ENCODE measurements at places on chromosomes 16 and 17.
A peak's percentile ranks its signal among the peaks of the same experiment; 100 is the strongest.

DNA sequence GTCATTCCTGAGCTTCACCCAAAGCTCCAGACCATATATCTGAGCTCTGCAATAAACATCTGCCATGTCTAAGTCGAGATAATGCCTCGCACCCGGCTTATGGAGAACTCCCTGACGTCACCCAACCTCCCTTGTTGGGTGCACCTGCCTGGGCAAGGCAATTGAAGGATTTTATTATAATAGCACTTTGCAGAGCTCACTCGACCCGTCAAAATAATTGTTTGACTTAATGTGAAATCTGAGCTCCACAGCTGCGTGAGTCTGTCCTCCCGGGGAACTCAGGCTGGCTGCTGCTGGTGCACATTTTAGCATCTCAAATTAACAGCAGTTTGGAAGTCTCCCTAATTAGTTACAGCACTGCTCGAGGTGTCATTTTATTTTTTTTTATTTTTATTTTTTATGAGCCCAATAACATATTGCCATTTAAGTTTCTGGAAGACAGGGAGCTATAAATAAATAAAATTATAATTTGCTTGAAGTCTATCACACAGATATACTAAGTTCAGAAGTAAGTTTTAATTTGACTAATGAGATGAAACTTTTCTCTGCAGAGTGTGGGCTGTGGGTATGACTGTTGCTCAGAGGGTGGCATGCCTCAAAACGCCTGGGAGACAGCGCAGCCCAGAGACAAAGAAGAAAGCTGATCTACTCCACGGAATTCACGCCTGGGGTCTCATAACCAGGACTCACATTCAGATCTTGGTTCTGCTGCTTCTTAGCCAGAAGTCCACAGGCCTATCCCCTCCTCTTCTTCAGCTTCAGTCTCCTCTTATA lies 401.4 kb upstream of the C16orf82 start:
- no peak for DNase-seq

- DNase-seq: no peak
These were observed 2.8 kb downstream of the RASD1 start for GRCh38 chr17:17493249-17493985.

GRCh38 chr17:56184650-56185049 lies 31.4 kb downstream of the ANKFN1 start:
- DNase-seq: no peak

GRCh38 chr17:74442670-74443515 lies 11.0 kb downstream of the GPRC5C start:
- no peak for DNase-seq

GRCh38 chr17:62825182-62825581 lies 17.1 kb upstream of the MARCHF10 start:
- no peak for DNase-seq

DNA sequence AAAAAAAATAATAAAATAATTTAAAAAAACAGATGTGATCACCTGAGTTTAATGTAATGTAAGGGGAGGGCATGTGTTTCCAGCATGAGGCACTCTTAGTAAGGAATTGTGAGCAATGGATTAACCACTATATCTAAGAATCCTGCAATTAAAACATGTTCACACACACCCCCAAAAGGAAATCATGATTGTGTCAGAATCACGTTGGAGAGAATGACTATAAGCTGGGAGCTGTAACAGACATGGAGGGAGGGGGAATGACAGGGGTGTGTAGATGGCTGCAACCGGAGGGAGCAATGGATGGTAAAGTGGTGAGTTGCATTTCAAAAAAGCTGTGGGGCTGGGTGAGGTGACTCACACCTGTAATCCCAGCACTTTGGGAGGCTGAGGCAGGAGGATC lies 13.6 kb upstream of the CCL22 start:
- no peak for DNase-seq

DNA sequence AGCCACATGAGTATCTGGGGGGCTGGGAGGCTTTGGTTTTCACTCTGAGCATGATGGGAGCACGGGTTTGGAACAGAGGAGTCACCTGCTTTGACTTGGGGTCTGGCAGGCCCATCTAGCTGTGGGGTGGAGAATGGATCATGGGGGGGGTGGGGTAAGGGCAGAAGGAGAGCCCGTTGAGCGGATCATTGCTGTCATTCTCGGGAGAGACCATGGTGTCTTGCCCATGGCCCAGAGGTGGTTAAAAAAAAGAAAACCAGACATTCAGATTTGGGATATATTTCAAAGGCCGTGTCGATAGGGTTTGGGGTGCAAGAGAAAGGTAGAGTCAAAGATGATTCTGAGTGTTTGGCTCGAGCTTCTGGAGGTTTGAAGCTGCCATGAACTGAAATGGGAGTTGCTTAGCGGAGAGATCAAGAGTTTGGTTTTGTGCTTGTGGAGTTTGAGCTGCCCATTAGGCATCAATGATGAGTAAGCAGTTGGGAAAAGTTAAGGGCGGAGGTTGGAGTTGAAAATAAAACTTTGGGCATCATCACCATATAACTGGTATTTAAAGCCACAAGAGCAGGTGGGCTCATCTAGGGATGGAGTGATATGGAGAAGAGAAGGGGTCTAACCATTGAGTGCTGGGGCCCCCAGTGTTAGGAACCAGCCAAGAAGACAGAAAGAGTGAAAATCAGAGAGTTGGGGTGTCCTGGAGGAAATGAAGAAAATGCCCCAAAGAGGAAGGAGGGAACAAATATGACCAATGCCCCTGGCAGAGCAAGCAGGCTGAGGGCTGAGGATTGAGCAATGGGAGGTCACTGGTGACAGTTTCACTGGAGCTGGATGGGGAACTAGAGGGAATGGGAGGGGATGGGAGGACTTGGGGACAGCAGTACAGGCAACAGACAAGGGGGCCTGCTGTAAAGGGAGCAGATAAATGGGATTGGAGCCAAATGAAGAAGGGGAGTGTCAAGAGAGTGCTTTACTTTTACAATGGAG lies 1.9 kb downstream of the NOD2 start:
- DNase-seq: no peak

DNA sequence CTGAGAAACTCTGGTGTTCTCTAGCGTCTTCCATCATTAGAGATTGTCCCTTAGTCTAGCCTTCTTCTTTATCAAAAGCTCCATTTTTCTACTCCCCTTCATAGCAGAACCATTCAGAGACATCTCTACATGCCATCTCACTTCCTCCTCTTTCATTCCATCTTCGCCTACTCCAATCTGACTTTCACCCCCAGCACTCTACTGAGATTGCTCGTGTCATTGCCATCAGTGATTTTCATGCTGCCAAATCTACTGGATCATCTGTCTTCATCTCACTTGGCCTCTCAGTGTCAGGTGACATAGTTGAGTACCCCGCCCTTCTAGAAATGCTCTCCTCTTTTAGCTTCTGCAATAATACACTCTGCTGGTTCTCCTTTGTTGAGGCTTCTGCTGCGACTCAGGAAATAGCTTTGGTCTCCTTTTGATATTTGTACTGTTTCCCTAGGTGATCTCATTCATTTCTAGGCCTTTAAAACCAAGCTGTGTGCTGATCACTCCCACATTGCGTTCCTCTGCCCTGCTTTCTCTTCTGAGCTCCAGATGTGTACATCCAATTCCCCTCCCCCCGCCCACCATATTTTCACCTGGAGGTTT lies 119.1 kb downstream of the FTO start:
- peak; percentile 32 for DNase-seq

GRCh38 chr16:11128211-11129141 lies 127.5 kb downstream of the SOCS1 start:
- DNase-seq: peak; percentile 40
